Smooth muscle cell of bladder (primary cell): ENCODE measurements at places on chromosomes 13 and 19. TPM values are rescaled to one million over a fixed set of nuclear protein-coding genes. Genes with fewer than 3 reads are reported as not detected.

Gene ZNF91
- total RNA-seq: 11.7 and 12.9 TPM in 2 replicates

Gene GPX4
- total RNA-seq: 344 and 573 TPM in 2 replicates

Gene SMIM44
- not detected in 2 replicates for total RNA-seq

Gene CASP14
- not detected in 2 replicates for total RNA-seq

Gene BEST2
- not detected in 2 replicates for total RNA-seq

Gene MADCAM1
- 0.14 and 0.28 TPM in 2 replicates for total RNA-seq

Gene AXL
- total RNA-seq: 107 and 127 TPM in 2 replicates

Gene EML2
- total RNA-seq: 27.9 and 36.7 TPM in 2 replicates

Gene ARHGAP33
- total RNA-seq: 1.00 and 1.3 TPM in 2 replicates

Gene KCNN1
- 0.09 TPM in 1 of 2 replicates, not detected in the other for total RNA-seq

Gene WDR87
- total RNA-seq: not detected in 2 replicates

Gene ZNF284
- 2.7 and 3.2 TPM in 2 replicates for total RNA-seq

Gene NEK3
- 7.5 and 10.0 TPM in 2 replicates for total RNA-seq

Gene NKG7
- not detected in 2 replicates for total RNA-seq

Gene ZNF444
- 8.2 and 9.7 TPM in 2 replicates for total RNA-seq

Gene SLC1A5
- 249 and 255 TPM in 2 replicates for total RNA-seq

Gene C19orf33
- 0.65 and 0.71 TPM in 2 replicates for total RNA-seq

Gene IGLON5
- total RNA-seq: not detected in 2 replicates

Gene TNFSF9
- 0.28 and 0.37 TPM in 2 replicates for total RNA-seq

Gene RNF225
- not detected in 2 replicates for total RNA-seq

Gene ZNF547
- 4.6 and 5.2 TPM in 2 replicates for total RNA-seq

Gene CCDC70
- not detected in 2 replicates for total RNA-seq

Gene ZNF536
- total RNA-seq: 0.09 and 5.3 TPM in 2 replicates

Gene FFAR3
- total RNA-seq: 0.09 and 0.14 TPM in 2 replicates

Gene ZNF433
- 5.5 and 5.8 TPM in 2 replicates for total RNA-seq

Gene CNN1
- total RNA-seq: 7.5 and 16.5 TPM in 2 replicates

Gene ZNF155
- 4.9 and 7.8 TPM in 2 replicates for total RNA-seq

Gene VSTM1
- total RNA-seq: not detected in 2 replicates

Gene ZNF554
- total RNA-seq: 3.7 and 4.1 TPM in 2 replicates

Gene MAMSTR
- 0.28 TPM in 2 replicates for total RNA-seq

Gene SLITRK5
- total RNA-seq: not detected in 2 replicates

Gene SBK2
- not detected in 2 replicates for total RNA-seq

Gene APOC4
- not detected in 2 replicates for total RNA-seq

Gene ATP13A1
- 21.8 and 28.8 TPM in 2 replicates for total RNA-seq

Gene URAD
- total RNA-seq: not detected in 2 replicates

Gene NTN5
- total RNA-seq: not detected in 2 replicates

Gene BCL2L12
- 1.7 and 3.9 TPM in 2 replicates for total RNA-seq

Gene GPR183
- total RNA-seq: 0.09 TPM in 1 of 2 replicates, not detected in the other

Gene GAS6
- total RNA-seq: 122 and 125 TPM in 2 replicates

Gene YIPF2
- 119 and 153 TPM in 2 replicates for total RNA-seq

Gene FAAP24
- total RNA-seq: 0.85 and 0.92 TPM in 2 replicates

Gene C19orf73
- total RNA-seq: 0.28 and 0.83 TPM in 2 replicates

Gene PRX
- total RNA-seq: 1.3 and 1.6 TPM in 2 replicates

Gene C19orf85
- not detected in 2 replicates for total RNA-seq

Gene C19orf81
- total RNA-seq: not detected in 2 replicates

Gene PSG11
- not detected in 2 replicates for total RNA-seq

Gene CFAP97D2
- total RNA-seq: not detected in 2 replicates

Gene ZNF350
- total RNA-seq: 10.2 and 11.8 TPM in 2 replicates

Gene CDX2
- under 0.01 TPM in 1 of 2 replicates, not detected in the other for total RNA-seq

Gene PDE4A
- total RNA-seq: 2.7 and 3.8 TPM in 2 replicates

Gene FUT6
- not detected in 2 replicates for total RNA-seq

Gene CCDC169
- 2.3 and 4.3 TPM in 2 replicates for total RNA-seq

Gene CFD
- 61.8 and 93.7 TPM in 2 replicates for total RNA-seq

Gene OR10H1
- total RNA-seq: not detected in 2 replicates

Gene MAP4K1
- total RNA-seq: under 0.01 and 0.37 TPM in 2 replicates

Gene SCEL
- under 0.01 TPM in 1 of 2 replicates, not detected in the other for total RNA-seq

Gene ZNF558
- total RNA-seq: 18.6 and 21.8 TPM in 2 replicates
